ENCODE measurements at places on chromosomes 4 and X. TPM values are rescaled to one million over a fixed set of nuclear protein-coding genes. Genes with fewer than 3 reads are reported as not detected.

The N4BP2 gene
- 14.8 TPM for total RNA-seq

The CFAP99 gene
- total RNA-seq = not detected

The ADGRL3 gene
- total RNA-seq = not detected

The GPR119 gene
- not detected for total RNA-seq

The SPANXC gene
- not detected for total RNA-seq

The SPATA4 gene
- total RNA-seq = not detected

The VSIG1 gene
- total RNA-seq = 37.3 TPM

The SPANXN4 gene
- not detected for total RNA-seq

The DMD gene
- total RNA-seq = 0.26 TPM

The CFAP47 gene
- not detected for total RNA-seq

The POF1B gene
- not detected for total RNA-seq

The ARAF gene
- total RNA-seq = 109 TPM

The NPY2R gene
- not detected for total RNA-seq

The NPNT gene
- total RNA-seq = not detected

The GPM6B gene
- not detected for total RNA-seq

The SLC2A9 gene
- total RNA-seq = 3.0 TPM

The NDP gene
- not detected for total RNA-seq

The HSFX3 gene
- total RNA-seq = not detected

The GABRE gene
- not detected for total RNA-seq

The CHIC1 gene
- 14.3 TPM for total RNA-seq

The RPA4 gene
- 0.41 TPM for total RNA-seq

The SYP gene
- 0.58 TPM for total RNA-seq

The KDR gene
- total RNA-seq = not detected

The DCAF12L1 gene
- not detected for total RNA-seq

The PLXNA3 gene
- total RNA-seq = 50.4 TPM

The KLB gene
- 0.05 TPM for total RNA-seq

The ZFP92 gene
- 0.49 TPM for total RNA-seq

The HEPH gene
- not detected for total RNA-seq

The IL21 gene
- not detected for total RNA-seq

The FMR1 gene
- total RNA-seq = 88.1 TPM

The GLUD2 gene
- 0.23 TPM for total RNA-seq

The CT47A7 gene
- total RNA-seq = not detected

The EBP gene
- total RNA-seq = 36.9 TPM

The NOX1 gene
- total RNA-seq = not detected

The NWD2 gene
- total RNA-seq = not detected

The SSX3 gene
- not detected for total RNA-seq

The HELT gene
- not detected for total RNA-seq

The SSX1 gene
- not detected for total RNA-seq

The PDLIM3 gene
- not detected for total RNA-seq

The ARAP2 gene
- 46.3 TPM for total RNA-seq

The KDM6A gene
- total RNA-seq = 44.5 TPM

The GAGE12E gene
- total RNA-seq = not detected

The TLR3 gene
- total RNA-seq = 0.36 TPM

The GAGE1 gene
- not detected for total RNA-seq

The KIAA1210 gene
- not detected for total RNA-seq

The ARSJ gene
- total RNA-seq = 0.08 TPM

The PSAPL1 gene
- total RNA-seq = not detected

The CXorf38 gene
- total RNA-seq = 27.4 TPM

The TREX2 gene
- 5.5 TPM for total RNA-seq

The CD38 gene
- total RNA-seq = 1.4 TPM

The ADH1A gene
- not detected for total RNA-seq

Measured in naive thymus-derived CD8-positive, alpha-beta T cell (primary cell).